ENCODE measurements at places on chromosomes 4 and X.

DNA sequence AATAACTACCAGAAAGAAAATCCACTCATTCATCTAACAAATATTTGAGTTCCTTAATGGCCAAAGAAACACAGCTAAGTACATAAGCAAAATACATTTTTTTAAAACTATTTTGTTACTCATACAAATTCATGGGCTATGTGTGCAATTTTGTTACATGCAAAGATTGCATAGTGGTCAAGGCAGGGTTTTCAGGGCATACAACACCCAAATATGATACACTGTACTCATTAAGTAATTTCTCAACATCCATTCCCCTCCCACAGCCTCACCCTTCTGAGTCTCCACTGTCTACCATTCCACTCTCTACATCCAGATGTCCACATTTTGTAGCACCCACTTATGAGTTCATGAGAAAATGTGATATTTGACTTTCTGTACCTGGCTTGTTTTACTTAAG is 58.2 kb downstream of the BRWD3 start:
- DNase-seq = no peak

- no peak for DNase-seq
Observed at GRCh38 chr4:54359919-54360650, 131.0 kb downstream of the PDGFRA start.

- no peak for DNase-seq
Observed at GRCh38 chr4:128155874-128156456, 94.9 kb downstream of the LARP1B start.

DNA sequence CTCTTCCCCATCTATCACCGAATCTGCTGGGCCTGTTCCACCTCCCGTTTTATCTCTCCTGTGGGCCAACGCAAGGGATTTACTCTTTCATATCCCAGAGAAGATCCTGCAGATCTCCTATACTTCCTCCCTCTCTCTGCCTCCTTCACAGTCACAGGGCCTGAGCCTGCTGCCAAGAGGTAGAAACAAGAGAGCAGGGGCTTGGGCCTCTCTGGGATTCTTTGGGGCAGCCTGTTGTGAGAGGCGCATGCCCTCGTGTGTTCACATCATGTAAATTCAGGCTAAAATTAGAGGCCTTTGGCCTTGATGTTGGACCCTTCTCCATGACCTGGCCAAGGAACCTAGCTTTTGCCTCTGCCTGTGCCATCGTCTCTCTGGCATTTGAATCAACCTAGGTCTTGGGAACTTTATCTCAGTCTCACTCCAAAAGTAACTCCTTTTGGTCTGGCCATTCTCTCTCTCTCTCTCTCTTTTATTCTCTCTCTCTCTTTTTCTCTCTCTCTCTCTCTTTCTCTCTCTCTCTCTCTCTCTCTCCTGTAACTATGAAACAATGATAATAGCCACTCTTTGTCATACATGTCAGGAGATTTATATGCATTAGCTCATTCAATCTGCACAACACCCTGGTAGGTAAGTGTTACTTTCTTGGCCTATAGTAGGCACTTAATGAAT is 20.0 kb upstream of the EFNB1 start:
- DNase-seq = no peak

DNA sequence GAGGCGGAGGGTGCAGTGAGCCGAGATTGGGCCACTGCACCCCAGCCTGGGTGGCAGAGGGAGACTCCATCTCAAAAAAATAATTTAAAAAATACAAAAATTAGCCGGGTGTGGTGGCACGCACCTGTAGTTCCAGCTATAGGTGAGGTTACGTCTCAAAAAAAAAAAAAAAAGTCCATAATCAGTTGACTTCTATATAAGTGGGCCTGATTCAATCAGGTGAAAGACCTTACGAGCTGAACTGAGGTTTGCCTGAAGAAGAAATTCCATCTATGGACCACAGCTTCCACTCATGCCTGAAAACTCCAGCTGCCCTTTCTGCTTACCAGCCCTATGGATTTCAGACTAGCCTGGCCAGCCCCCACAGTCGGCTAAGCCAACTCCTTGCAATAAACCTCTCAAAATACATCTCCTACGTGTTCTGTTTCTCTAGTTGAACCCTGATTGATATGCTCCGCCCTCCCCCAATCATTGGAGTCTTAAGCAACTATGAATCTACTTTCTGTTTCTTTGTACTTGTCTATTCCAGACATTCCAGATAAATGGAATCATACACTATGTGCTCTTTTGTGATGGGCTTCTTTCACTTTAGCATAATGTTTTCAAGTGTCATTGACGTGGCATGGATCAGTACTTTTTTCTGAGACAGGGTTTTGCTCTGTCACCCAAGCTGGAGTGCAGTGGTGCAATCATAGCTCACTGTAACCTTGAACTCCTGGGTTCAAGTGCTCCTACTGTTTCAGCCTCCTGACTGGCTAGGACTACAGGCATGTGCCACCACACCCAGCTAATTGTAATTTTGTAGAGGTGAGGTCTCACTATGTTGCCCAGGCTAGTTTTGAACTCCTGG is 36.6 kb downstream of the SAT1 start:
- no peak for DNase-seq

- no peak for DNase-seq
Observed at GRCh38 chrX:39767446-39767845, 330.3 kb downstream of the BCOR start.

DNA sequence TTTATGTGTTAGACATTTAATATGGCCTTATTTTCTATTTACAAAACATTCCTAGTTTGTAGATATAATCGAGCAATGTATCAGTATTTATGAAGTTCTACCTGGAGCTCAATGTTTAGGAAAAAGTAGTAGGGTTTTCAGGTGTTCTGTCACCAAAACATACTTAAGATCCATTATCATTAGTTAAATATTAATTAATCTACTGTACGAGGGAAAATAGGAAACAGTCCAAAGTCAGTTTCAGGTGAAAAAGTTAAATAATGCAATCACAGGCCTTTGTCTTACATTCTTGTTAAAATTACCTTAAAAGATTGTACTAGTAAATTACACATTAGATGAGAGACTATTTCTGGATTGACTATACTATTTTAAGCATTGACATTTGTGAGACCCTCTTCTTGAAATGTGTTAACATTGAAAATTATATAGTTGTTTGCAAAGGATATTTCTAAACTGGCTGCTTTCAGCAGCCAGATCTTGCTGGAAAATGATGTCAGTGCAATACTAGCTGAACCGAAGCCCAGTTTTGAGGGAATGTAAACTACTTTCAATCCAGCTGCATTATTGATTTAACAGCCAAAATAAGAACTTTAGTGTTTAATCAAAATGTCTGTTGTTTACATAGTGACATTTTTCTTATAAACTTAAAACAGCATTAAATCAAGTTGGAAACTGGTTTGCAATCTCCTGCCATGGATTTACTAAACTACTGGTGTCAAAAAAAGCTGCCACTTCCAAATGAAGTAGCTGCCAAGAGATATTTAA is 19.3 kb downstream of the GUCY1B1 start:
- DNase-seq = no peak

DNA sequence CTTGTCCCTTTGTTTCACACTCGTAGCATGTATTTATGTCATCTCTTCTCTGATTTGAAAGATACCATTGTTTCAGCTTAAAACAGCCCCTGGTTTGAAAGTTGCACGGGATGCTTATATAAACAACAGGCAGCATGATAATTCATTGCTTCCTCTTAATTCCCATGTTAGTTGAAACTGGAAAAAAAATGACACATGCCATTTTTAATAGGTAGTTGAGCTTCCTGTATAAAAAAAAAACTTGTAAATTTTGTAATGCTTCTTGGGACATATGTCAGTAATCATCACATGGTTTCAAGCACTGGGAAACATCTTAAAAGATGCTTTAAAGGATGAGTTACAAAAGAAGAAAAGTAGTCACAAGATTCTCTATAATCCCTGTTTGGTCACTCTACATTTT is 243.0 kb downstream of the PALLD start:
- no peak for DNase-seq

DNA sequence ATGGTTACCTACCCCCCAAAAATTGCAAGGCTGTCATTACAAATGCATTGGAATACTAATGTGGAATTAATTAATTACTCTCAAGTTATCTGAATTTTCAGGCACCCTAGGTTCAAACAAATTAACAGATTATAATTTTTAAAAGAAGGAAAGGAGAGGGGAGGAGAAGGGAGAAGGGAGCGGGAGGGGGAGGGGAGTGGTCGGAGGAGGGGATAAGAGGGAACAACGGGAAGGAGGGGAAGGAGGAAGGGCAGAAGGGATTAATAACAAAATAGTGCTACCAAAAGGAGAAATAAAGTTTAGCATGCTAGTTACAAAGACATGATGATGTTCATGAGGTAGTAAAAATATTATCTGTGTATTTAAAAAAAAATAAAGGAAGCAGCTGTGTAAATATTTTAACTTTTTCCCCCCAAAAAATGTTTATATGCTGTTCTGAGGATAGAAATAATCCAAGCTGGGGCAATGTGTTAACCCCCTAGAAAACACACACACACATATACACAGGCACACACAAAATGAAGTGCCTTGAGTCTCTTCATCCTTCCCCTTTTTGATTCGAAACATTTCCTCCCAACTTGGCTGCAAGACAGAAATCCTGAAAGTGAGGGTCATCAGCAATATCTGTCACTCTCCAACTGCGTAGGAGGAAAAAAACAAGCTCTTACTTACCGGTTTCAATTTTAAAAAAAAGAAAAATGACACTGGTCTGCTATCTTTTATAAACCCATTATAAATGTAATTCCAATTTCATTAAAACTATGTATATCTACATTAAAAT is 58.8 kb downstream of the PPP3CA start:
- no peak for DNase-seq

DNA sequence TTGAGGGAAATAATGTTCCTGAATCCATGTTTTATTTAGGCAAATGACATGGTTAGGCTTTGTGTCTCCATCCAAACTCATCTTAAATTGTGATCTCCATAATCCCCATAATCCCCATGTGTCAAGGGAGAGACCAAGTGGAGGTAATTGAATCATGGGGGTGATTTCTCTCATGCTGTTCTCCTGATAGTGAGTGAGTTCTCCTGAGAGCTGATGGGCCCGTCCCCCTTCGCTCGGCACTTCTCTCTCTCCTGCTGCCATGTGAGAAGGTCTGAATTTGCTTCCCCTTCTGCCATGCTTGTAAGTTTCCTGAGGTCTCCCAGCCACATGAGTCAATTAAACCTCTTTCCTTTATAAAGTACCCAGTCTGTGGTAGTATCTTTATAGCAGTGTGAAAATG is 563.0 kb upstream of the NR3C2 start:
- no peak for DNase-seq

DNA sequence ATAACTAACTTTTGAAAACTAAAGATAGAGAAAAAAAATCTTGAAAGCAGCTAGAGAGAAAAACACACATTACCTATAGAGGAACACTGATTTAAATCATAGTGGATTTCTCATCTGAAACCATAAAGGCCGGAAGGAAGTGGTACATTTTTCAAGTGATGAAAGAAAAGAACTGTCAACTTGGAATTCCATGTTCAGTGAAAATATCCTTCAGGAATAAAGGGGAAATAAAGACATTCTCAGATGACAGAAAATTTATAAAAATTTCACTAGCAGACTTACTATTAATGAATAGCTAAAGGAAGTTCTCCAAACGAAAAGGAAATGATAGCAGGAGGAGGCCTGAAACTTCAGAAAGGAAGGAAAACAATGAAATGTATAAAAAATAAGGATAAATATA is 7.6 kb upstream of the JADE3 start:
- no peak for DNase-seq

DNA sequence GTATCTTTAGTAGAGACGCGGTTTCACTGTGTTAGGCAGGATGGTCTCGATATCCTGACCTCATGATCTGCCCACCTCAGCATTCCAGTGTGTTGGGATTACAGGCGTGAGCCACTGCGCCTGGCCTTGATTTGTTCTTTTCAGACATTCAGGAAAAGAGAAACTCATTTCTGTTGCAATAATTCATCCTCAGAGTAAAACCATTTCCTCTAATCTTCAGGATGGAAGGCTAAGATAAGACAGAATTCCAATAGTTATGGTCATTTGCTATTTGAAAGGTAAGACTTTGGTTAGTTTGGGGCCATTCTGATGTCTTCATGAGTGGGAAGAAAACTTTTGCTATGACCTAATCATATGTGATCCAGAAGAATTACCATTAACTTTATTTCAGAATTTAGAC is 83.0 kb downstream of the LRP2BP start:
- DNase-seq = no peak

- no peak for DNase-seq
Observed at GRCh38 chrX:69705818-69706217, 89.9 kb downstream of the EDA start.

DNA sequence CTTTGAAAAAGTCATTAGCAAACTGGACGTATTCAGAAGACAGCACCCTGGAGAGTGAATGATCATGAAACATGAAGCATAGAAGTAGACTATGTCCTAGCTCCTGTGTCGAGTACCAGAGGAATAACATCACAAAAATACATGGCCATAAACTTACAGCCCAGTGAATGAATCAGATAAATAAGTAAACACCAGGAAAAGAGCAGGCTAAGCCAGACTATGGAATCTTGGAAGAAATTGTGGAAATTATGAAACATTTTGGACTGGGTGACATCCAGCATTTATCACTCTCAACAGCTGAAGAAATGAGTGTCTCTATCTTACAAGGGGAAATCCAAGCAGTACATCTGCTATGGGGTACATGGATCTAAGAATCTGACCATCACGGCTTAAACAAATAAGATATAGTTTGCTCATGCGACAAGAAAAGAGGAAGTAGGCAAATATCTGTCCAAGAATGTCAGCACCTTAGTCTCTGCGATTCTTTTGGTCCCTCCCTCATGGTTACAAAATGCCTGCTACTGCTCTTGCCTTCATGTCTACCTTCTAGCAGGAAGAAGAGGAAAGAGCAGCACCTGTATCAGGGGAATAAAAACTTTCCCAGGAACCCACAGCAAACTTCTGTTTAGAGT is 481.5 kb downstream of the BCOR start:
- no peak for DNase-seq

GRCh38 chr4:82677327-82677726 is 115.5 kb upstream of the TMEM150C start:
- DNase-seq = no peak

- no peak for DNase-seq
Observed at GRCh38 chr4:127352220-127353113, 280.3 kb upstream of the INTU start.

DNA sequence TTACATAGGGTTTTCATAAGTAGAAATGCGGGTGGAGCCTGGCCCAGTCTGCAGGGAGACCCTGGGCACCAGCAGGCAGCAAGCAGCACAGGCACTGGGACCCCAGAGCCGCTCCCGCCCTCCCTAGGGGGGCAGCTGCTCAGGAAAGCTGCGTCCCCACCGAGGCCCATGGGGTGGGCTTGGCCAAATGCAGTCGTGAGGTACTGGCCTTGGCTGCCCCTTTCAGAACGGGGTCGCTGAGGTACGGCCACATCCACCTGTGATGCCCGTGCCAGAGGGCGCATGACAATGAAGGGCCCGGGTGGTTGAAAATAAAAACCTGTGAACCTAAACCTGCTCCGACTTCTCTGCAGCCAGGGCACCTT is 16.7 kb downstream of the TMEM175 start:
- no peak for DNase-seq

GRCh38 chr4:32042486-32043247 is 1322.5 kb downstream of the PCDH7 start:
- no peak for DNase-seq

Data from NCI-H1694 (cell line).